ENCODE measurements at places on chromosomes 7 and 10.

DNA sequence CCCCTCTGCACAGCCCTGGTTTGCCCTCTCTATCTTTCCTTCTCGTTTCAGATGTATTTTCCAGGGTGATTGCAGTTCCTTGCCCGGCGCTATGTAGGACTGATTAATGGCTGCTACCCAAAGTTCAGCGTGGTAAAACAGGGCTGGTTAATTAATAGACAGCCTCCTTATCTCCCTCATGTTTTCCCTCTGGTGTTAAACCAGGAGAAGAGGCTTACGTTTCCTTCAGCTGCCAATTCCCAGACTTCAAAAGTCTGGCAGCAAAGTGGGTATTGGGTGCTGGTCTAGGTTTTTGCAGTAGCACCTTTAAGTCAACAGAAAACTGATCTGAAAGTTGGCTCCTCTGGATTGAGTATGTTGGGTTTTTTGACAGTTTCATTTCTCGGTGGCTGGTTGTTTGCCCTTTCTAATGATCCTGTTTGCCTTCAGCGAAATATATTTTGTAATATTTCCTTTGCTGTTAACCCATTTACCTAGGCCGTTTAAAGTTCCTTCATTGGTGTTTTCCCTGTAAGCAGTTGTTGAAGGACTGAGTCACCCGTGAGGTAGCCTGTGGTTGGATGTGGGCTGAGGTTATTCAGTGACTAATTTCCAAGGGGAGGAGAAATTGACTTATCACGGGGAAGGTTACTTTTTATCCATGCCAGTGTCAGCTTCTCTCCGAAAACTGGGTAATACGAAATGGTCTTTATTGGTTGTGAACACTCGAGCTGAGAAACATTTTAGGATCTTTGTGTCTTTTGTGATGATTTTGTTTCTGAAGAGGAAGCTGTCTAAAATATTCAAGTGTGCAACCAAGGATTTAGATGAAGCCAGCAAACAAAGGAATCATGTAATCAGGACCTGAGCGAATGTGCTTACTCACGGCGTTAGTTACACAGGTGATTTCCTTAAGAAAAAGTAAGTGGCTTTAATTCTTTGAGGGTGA is 257.2 kb downstream of the KIAA1217 start:
- no peak for DNase-seq

DNA sequence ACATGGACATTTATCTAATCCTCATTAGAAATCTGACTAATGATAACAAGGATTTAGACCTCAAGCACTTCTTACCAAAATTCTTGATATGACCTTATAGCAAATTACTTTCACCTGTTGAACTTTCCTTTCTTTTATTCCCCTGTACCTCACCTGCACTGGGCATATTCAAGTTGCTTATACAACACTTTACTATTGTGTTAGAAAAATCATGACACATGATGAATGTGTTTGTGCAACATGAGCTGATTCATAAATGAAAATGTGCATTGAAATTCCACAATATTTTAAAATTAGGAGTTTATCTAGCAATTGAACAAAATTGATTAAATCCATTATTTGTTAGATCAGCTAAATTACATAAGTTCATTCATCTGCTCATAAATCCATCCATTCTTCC is 160.6 kb downstream of the CFTR start:
- DNase-seq, result no peak

DNA sequence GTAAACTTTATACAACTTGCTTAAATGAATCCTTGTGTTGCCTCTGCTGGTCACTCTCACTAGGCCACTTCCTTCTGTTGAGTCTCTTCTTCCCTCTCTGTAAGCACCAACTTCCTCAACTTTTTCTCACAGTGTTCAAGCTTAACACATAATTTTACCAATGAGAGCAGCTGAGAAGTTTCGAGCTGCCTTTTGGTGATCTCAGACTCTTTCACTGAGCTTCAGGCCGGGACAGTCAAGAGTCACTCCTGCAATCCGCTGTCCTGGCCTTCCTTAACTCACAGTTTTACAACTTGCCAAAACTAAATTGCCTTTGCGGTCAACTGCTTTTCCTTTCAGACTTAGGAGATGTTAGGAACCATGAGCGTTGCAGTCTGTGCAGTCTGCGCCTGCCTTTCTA is 47.4 kb downstream of the PRPF18 start:
- no peak for DNase-seq

DNA sequence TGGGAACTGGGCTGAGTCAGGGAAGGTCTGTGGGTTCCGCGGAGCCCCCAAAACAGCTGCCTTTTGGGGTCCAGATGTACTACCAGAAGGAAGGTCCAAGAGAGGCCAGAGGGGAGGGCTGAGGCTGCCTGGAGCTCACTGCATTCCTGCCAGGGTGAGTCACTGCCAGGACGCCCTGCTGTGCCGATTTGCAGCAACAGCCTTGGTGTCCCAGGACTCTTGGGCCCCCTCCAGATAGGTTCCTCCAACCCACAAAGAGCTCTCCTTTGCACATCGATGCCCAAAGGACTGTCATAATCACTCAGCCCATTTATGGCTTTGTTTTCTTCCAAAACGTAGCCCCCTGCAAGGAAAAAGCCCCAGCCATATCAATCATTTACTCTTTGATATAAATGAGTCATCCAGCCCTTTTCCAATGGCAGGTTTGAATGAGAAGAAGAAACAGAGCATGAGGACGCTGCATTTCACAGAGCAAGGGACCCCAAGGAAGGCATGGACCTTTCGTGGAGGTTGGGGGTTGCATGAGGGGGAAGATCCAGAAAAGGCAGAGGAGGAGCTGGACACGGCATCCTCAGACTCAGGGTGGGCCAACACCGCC is 32.2 kb upstream of the COL13A1 start:
- DNase-seq, result no peak

GRCh38 chr10:90130321-90131086 is 429.1 kb downstream of the KIF20B start:
- no peak for DNase-seq

GRCh38 chr7:37372750-37373149 is 75.9 kb downstream of the ELMO1 start:
- no peak for DNase-seq

GRCh38 chr7:27774717-27775328 is 34.9 kb downstream of the TAX1BP1 start:
- DNase-seq, result no peak

- no peak for DNase-seq
Measured at GRCh38 chr7:7331523-7331922, 149.2 kb downstream of the C1GALT1 start.

Measured in NCI-H2107 (cell line).